Posterior vena cava (tissue), 2 donors: ENCODE measurements at places on chromosomes 12 and 14. TPM values are rescaled to one million over a fixed set of nuclear protein-coding genes. Genes with fewer than 3 reads are reported as not detected.

The SRRM4 gene
- not detected for total RNA-seq

The FZD10 gene
- total RNA-seq, result 1.1 TPM

The IRF2BPL gene
- 43.3 TPM for total RNA-seq

The B4GALNT3 gene
- total RNA-seq, result 3.5 TPM

The GRIP1 gene
- total RNA-seq, result 6.8 TPM

The SDSL gene
- total RNA-seq, result 5.5 TPM

The RNU4-1 gene
- 5,081 TPM for total RNA-seq

The CISTR gene
- total RNA-seq, result not detected

The AMIGO2 gene
- 38.1 TPM for total RNA-seq

The DENR gene
- total RNA-seq, result 32.6 TPM

The SAMD15 gene
- total RNA-seq, result 0.60 TPM

The CSRNP2 gene
- 29.4 TPM for total RNA-seq
